ENCODE measurements at places on chromosomes 2 and 18.
A peak's percentile ranks its signal among the peaks of the same experiment; 100 is the strongest.

DNA sequence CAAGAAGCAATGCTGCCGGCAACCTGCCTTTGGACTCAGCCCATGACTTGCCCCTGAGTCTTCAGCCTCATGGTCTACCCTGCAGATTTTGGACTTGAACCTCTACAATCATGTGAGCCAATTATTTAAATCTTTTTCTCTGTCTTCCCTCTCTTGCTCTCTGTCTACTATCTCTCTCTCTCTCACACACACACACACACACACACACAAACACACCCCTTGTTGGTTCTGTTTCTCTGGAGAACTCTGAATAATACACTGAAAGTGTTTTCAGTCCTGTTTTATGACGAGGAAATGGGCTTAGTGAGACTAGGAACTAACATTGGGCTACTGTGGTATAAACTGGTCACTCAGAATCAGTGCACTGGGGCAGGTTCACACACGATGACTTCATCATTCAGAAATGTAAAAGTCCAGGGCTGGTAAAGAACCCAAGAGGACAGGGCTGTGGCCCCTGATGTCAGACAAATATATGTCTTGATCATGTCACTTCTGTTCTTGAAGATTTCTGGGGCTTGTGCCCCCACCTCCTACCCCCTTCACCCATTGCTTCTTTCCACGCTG lies 266.1 kb upstream of the SIX2 start:
- no peak for DNase-seq

- no peak for DNase-seq
These were observed 16.1 kb downstream of the ARHGAP28 start for GRCh38 chr18:6745504-6746031.

GRCh38 chr2:106184394-106184793 lies 9.7 kb downstream of the UXS1 start:
- no peak for DNase-seq

- DNase-seq, result no peak
These were observed 7.5 kb downstream of the FLACC1 start for GRCh38 chr2:201349601-201350000.

DNA sequence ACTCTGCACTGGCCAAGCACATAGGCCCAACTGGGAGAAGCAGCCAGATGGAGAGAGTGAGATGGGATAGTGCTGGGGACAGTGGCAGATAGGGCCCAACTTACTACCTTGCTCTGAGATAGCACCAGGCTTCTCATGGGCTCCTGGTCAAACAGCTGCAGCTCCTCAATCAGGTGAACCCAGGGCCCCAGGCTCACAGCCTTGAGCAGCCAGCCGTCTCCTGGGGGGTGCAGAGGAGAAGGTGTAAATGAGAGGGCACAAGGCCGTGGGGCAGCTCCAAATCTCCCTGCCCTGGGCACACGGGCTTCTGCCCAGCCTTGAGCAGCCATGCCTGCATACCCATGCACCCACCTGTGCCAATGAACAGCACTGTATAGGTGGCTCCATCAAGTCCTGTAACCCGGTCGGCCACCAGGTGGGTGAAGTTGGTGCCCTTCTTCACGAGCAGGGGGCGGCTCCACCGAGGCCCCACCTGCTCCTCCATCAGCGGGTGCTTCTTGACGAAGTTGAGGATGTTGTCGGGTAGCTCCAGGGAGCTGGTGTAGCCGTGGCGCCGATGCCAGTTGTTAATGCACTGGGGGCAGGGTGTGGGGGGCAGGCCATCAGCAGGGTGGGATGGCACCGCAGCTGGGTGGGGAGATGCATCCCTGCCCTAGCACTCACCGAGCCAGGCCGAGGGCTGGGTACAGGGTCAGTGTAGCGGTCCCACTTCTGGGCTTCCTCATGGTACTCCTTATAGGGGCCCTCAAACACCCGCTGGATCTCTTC lies 5.9 kb upstream of the ANKRD39 start:
- DNase-seq, result no peak

- DNase-seq, result no peak
These were observed 145.5 kb downstream of the CALCRL start for GRCh38 chr2:187302586-187302985.

- no peak for DNase-seq
These were observed 8.1 kb downstream of the MBP start for GRCh38 chr18:77124452-77124922.

DNA sequence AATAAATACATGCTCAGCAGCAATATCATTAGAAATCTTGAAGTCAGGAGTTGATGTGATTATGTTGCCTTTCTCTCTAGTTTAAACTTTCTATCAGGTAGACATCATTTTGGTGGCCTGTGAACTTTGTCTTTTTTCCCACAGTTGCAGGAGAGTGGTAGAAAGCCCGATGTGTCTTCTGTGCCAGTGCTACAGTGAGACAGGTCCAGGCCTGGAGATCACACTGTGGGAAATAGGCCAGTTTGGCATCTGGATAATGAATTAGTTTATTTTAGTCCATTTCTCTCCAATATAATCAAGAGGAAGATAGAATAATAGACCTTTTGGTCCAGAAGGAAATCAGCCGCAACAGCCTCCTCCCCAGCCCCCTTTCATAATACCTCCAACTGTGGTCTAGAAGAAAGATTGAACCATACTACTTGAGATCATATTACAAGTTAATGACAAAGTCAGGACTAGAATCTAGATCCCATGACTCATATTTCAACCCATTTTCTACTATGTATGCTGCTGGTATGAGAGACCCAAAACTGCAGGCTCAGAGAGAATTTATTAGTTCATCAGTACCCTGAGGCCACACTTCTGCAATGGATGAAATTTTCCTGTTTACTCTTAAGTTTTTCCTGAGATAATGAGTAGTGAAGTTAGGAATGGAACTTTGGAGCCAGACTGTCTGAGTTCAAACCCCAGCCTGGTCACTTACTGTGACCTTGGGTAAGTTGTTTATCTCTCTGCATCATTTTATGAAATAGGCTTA lies 20.6 kb downstream of the KCMF1 start:
- DNase-seq, result no peak

- peak; percentile 76 for DNase-seq
These were observed 2.4 kb upstream of the DTNA start for GRCh38 chr18:34707670-34708069.

DNA sequence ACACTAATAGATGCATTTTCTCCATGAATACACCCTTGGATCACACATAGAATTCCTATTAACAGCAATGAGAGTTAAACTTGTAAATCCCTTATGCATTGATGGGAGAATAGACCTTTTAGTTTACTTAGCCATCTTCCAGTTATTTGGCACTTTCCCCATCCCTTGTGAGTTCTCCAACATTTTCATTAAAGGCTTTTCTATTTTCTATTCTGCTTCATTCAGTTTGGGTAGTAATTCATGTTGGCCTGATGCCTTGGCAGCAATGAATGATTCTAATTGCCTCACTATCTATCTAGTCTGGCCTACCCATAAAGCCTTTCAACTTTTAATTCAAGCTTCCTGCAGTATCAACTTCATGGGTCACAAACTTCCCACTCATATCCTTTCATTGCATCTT lies 32.3 kb downstream of the TBR1 start:
- no peak for DNase-seq

DNA sequence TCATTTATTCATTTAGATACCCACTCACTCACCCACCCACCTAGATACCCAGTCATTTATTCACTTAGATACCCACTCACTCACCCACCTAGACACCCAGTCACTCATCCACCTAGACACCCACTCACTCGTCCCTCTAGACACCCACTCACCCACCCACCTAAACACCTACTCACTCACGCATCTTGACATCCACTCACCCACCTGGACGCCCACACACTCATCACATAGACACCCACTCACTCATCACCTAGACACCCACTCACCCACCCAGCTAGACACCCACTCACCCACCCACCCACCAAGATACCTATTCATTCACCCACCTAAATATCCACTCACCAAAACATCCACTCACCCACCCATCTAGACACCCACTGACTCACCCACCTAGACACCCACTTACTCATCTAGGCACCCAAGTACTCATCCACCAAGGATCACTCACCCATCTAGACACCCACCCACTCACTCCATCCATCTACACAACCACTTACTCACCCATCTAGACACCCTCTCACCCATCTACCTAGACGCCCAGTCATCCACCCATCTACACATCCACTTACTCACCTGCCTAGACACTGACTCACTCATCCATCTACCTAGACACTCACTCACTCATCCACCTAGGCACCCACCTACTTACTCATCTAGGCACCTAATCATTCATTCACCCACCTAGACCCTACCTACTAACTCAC lies 723.7 kb upstream of the RAB6C start:
- no peak for DNase-seq

GRCh38 chr18:75070625-75071483 lies 138.1 kb downstream of the PTGR3 start:
- DNase-seq, result peak; percentile 27

DNA sequence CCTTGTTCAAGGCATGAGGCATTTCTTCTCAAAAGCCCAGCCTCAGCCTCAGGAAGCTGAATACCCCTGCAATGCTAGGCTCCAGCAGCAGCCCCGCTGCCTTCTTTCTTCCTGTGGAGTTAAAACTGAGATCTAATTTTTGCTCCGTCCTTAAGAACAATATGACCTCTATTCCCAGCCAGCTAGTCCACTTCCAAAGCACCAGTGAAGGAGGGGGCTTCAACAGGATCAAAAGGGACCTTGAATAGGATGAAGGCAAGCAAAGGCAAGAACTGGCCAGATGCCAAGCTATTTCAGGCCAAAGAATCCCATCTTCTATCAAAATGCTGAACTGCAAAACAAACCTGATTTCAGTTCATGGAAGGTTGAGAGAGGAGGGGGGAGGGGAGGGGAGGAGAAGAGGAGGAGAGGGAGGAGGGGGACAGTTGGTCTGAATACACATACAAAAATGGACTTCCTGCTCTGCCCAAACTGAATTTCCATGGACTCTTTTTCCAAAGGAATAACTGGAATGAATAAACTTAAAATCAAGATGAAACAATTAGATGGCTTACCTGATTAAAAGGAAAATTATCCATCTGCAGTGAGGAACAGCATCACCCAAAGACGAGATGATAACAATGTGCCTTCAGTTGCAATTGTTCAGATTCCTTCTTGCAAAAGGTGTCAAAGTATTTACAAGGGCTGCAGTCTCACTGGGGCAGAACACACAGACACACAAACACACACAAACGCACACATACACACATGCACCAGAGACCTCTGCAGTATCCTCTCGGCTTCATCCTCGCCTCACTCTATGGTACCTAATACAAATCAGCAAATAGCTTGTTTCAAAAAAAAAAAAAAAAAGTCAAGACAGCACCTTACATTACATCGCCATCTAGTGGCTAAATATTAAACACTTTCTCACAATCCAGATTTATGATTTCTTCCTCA lies at the start of gene SCN1A:
Gene SCN1A, minus strand, starts transcription at position 804 of the 939 bp plus-strand sequence. CDS start 54,399 bp downstream, outside the sequence.
- DNase-seq, result peak; percentile 19

GRCh38 chr2:217494557-217494956 lies 508.2 kb downstream of the TNS1 start:
- DNase-seq, result no peak

DNA sequence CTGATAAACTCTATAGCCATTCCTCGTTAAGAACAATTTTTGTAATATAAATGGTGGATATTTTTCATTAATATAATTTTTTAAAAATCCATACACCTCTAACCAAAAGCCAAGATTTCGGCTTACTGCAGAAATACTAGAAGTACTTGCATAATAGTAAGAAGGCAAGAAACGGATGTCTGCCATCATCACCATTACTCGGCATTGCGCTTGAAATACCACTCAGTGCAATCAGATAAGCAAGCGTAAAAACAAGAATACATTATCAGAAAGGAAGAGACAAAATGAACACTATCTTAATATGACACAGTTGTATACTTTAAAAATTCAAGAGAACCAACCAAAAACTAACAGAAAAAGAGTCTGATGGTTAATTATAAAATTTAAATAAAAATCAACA lies 15.2 kb upstream of the BOLA3 start:
- DNase-seq, result no peak

DNA sequence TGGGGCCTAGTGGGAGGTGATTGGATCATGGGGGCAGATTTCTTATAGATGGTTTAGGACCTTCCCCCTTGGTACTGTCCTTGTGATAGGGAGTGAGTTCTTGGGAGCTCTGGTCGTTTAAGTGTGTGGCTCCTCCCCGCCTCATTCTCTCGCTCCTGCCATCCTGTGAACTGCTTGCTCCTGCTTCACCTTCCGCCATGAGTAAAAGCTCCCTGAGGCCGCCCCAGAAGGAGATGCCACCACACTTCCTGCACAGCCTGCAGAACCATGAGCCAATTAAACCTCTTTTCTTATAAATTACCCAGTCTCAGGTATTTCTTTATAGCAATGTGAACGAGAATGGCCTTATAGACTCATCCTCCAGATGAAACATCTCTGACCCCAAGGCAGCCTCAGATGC lies 101.5 kb downstream of the KCNF1 start:
- no peak for DNase-seq

- no peak for DNase-seq
These were observed 14.0 kb upstream of the MCFD2 start for GRCh38 chr2:46929612-46930011.

GRCh38 chr2:17627434-17627833 lies 86.9 kb downstream of the VSNL1 start:
- no peak for DNase-seq
